ENCODE measurements at places on chromosomes 11 and 22.

GRCh38 chr11:72724851-72725723 is 27.1 kb downstream of the ARAP1 start:
- peak; percentile 78 for DNase-seq

GRCh38 chr22:28978158-28978557 is 83.5 kb downstream of the C22orf31 start:
- DNase-seq = peak; percentile 67

DNA sequence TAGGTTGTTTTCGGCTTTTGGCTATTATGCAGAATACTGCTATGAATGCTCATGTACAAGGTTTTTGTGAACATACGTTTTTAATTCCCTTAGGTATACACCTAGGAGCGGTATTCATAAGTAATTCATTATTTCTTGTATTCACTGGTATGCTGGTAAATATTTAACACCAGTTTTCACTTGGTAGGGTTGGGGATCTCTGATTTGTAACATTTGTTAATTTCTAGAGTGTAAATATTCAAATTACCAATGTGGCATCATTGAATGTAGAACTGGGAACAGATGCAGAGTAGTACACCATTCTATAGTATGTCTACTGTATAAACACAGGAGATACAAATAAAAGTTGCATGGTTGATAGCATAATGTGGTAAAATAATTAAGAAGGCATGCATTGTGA is 16.3 kb downstream of the GVQW3 start:
- DNase-seq = no peak

GRCh38 chr22:37561212-37562048 is 1.1 kb downstream of the CDC42EP1 start:
- DNase-seq = peak; percentile 86

DNA sequence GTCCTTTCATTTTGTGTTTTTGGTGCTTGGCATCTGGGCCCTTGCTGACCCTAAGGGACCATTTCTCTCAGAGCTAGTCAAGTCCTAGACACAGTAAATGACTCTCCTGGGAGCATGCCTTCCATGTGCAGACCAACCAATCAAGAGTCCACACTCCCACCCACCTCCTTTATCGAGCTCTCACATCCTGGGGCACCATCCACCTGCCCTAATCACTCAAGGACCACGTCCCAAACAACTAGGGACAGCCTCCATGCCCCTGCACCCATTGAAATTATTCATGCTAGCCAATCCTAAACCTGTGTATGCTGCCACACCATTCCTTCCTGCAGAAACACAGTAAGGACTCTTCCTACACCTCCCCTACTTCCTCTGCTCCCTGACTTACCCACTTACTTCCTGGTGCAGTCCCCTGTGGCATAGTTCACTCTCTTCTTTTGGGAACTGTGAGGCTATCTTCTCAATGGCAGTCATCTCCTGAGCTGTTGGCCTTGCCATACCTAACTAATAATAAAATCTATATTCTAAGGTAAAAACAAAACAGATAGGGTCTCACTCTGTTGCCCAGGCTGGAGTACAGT is 6.4 kb upstream of the SAA2 start:
- no peak for DNase-seq

DNA sequence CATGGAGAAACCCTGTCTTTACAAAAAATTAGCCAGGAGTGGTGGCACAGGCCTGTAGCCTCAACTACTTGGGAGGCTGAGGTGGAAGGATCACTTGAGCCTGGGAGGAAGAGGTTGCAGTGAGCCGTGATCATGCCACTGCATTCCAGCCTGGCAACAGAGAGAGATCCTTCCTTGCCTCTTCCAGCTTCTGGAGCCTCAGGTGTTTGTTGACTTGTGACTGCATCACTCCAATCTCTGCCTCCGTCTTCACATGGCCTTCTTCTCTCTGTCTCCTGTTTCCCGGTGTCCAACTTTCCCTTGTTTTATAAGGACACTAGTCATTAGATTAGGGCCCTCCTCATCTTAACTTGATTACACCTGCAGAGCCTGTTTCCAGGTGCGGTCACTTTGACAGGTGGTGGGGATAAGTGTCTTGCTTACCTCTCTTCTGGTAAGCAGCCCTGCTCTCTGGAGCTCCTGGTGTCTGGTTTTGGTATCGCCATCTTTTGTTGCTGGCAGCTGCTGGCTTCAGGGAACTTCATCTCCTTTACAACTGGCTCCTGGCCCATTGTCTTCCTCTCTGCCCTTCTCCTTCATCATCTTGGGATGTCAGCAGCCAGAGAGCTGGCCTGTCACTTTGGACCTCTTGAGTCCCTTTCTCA is 8.2 kb upstream of the USP2 start:
- DNase-seq = no peak

- no peak for DNase-seq
These were observed 44.7 kb upstream of the SEPTIN5 start for GRCh38 chr22:19669570-19669969.

- DNase-seq = peak; percentile 90
These were observed 11.7 kb downstream of the PHRF1 start for GRCh38 chr11:587978-588380.

- no peak for DNase-seq
These were observed 8.2 kb upstream of the HBE1 start for GRCh38 chr11:5277807-5278382.

- no peak for DNase-seq
These were observed 437.7 kb downstream of the BUD13 start for GRCh38 chr11:116335078-116335477.

DNA sequence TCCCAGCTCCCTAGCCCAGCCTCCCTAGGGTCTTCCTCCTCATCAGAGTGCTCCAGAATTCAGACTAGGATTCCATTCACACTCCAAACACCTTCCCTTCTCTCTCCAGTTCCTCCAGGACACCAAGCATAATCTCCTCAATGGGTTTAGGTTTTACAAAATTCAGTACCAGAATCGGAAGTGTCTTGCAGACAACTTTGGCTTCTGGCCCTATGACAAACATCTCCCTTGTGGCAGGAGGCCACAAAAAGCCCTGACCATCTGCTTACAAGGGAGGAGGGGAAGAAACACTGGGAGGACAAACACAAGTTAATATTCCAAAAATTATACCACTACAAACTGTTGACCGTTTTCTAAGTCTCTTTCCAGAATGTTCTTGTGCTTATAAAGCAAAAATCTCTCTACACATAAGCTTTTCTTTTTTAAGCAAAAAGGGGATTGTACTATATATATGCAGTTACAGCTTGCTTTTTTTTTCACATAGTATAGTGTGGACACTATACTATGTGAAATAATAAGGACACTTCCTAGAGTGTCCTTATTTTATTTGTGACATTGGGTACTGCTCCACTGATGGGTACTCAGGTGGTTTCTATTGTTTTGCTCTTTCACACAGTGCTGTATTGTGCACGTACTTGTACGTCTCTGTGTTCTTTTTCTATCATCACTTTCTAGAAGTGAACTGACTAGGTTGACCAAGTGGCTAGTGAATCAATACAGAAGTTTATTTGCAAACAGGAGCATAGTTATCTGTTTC is 78.7 kb downstream of the BDNF start:
- DNase-seq = peak; percentile 24

- DNase-seq = no peak
These were observed 113.5 kb upstream of the KIRREL3 start for GRCh38 chr11:127114035-127114434.

- peak; percentile 39 for DNase-seq
These were observed 26.8 kb downstream of the CLDN25 start for GRCh38 chr11:113806406-113806805.

GRCh38 chr11:65116370-65117205 is 913 bp downstream of the ZNHIT2 start:
- DNase-seq = peak; percentile 81

GRCh38 chr11:122729139-122729538 is 73.6 kb downstream of the UBASH3B start:
- no peak for DNase-seq

DNA sequence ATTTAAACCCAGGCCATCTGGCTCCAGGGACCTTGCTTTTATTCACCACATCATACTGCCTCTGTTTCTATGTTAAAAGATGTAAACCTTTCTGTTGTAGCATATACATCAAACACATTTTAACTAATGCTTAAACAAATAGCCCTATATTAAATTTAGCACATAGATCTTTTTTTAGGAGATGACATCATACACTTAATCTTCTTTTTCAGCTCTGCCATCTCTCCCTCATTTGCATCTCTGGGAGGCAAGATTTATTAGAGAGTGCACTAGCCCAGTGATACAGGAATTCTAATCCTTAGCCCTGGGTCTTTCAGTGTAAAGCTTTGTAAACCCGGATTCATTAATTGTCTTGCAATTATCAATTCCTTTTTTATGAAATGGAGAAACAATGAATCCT is 13.6 kb downstream of the OR5D16 start:
- no peak for DNase-seq

DNA sequence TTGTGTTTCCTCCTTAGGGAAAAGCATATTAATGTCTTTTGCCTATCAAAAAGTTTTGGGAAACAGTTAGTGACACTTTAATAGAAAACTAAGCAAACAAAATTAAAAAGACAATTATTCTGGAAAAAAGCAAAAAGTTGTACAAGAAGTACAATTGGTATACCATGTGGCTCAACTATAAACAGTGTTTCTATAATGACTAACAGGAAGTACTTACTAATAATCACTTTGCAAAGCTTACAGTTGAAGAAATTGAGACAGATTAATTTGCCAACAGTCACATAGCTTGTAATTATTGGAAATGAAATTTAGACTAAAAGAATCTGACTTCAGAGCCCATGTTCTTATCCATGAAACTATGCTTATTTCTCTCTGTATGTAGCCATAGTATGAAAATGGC is 24.7 kb downstream of the PPME1 start:
- peak; percentile 22 for DNase-seq

- no peak for DNase-seq
These were observed 191.4 kb downstream of the ARHGAP42 start for GRCh38 chr11:100878474-100878873.

DNA sequence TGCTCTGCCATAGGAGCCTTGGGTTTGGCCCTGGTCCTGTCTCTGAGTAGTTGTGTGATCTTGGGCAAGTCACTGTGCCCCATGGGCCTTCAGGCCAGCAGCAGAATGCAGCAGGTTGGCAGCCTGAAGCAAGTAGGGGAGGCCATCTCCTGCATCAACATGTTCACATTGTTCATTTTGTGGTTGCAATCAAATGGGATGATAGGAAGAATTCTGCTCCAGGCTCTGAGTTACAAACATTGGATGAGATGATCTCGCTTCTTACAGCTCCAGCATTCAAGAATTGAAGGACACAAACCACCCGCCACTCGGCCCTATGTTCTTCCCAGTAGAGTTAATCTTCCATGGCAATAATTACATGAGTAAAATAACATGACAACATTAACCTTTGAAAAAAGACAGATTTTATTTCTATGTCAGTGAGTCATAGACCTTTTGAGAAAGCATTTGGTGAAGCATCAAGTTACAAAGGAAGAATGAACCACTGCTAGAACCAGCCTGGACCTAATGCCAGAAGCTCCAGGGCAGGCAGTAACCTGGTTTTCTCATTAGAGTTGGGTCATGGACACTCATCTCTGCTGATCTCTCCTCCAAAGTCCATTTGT is 308.3 kb upstream of the NCAM1 start:
- DNase-seq = peak; percentile 79

GRCh38 chr11:100857236-100858005 is 170.3 kb downstream of the ARHGAP42 start:
- peak; percentile 36 for DNase-seq

- DNase-seq = peak; percentile 52
These were observed at the start of gene CHRDL2 for GRCh38 chr11:74731301-74732094. Gene CHRDL2 (minus strand): TSS chr11:74731426. CDS start chr11:74730888, 538 bp downstream.

GRCh38 chr22:23109441-23109978 is 32.3 kb downstream of the RSPH14 start:
- DNase-seq = no peak

- no peak for DNase-seq
These were observed 259.6 kb downstream of the TBC1D22A start for GRCh38 chr22:47022075-47022473.

Data from iris pigment epithelial cell (primary cell).